CD4-positive, alpha-beta T cell treated with Interleukin-2 at 100 ng/mL for 4 hours (primary cell): ENCODE measurements at places on chromosomes 13 and 19.

GRCh38 chr13:93926425-93926824 is 553.1 kb downstream of the DCT start:
- DNase-seq = no peak

GRCh38 chr19:55440411-55441105 is 2.5 kb downstream of the SHISA7 start:
- DNase-seq = no peak

GRCh38 chr13:35703061-35703460 is 226.6 kb upstream of the MAB21L1 start:
- DNase-seq = no peak

DNA sequence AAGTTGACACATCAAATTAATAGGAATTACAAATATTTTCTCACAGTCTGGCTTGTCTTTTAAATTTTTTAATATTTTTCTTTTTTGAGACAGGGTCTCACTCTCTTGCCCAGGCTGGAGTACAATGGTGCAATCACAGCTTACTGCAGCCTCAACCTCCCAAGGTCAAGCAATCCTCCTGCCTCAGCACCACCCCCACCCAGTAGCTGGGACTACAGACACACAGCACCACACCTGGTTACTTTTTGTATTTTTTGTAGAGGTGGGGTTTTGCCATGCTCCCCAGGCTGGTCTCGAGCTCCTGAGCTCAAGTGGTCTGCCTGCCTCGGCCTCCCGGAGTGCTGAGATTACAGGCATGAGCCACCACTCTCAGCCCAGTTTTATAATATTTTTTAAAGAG is 72.0 kb downstream of the SPATA13 start:
- DNase-seq = no peak

DNA sequence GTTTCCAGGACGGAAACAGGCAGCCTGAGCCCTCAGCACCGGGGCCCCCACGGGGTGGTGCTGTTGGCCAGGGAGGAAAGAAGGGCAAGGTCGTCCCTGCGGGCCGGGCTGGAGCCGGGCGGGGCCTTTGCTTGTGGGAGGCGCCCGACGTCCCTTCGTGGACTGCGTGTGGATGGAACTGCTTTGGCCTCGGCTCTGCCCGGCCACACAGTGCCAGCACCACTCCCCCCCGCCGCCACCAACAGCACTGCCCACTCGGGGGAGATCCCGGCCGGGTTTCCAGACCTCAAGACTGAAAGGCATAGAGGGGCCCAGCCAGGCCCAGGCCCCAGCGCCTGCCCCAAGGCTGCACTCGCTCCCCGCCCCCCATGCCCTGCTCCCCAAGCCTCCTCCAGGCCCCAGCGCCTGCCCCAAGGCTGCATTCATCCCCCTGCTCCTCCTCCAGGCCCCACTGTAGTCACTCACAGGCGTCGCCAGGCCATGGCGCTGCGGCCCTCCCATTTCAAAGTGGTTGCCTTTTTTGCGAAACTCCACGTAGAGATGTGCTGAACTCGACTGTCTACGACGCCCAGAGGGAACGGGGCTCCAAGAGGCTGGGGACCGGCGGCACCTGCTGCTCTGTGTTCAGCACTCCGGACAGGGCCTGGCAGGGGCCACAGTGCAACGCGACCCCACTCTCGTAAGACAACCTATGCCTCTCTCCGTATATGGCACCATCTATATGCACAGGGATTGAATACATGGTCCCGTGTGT is 22.5 kb downstream of the C13orf46 start:
- DNase-seq = peak; percentile 46

- DNase-seq = no peak
Observed at GRCh38 chr19:52910648-52911047, 12.6 kb downstream of the ZNF888 start.

- DNase-seq = no peak
Observed at GRCh38 chr19:30878495-30878894, 470.7 kb downstream of the TSHZ3 start.

GRCh38 chr13:43116242-43116641 is 92.9 kb downstream of the DNAJC15 start:
- DNase-seq = no peak

DNA sequence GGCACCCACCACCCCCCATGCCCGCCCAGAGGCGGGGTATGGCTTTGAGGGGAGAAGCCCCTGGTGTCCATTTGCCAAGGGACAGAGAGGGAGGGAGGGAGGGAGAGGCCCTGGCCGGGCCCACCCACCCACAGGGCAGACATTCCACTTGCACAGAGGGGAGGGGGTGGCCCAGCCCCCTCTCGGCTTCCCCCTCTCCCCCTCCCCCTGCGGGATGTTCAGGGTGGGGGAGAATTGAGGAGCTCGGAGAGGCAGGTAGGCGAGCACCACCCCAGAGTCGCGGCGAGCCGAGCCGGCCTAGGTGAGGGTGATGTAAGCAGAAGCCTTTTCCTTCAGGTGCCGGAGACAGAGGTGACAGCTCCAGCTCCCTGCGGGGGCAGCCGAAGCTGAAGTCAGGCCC is 12.3 kb downstream of the DPF1 start:
- no peak for DNase-seq

GRCh38 chr13:26658448-26659385 is 101.2 kb downstream of the WASF3 start:
- DNase-seq = no peak

GRCh38 chr13:110442930-110443621 is 118.4 kb downstream of the RAB20 start:
- DNase-seq = no peak

- DNase-seq = no peak
Observed at GRCh38 chr13:67135356-67135755, 94.8 kb downstream of the PCDH9 start.

- DNase-seq = no peak
Observed at GRCh38 chr13:110286833-110287819, 19.8 kb downstream of the COL4A1 start.

GRCh38 chr13:103935117-103935516 is 868.9 kb upstream of the SLC10A2 start:
- no peak for DNase-seq

DNA sequence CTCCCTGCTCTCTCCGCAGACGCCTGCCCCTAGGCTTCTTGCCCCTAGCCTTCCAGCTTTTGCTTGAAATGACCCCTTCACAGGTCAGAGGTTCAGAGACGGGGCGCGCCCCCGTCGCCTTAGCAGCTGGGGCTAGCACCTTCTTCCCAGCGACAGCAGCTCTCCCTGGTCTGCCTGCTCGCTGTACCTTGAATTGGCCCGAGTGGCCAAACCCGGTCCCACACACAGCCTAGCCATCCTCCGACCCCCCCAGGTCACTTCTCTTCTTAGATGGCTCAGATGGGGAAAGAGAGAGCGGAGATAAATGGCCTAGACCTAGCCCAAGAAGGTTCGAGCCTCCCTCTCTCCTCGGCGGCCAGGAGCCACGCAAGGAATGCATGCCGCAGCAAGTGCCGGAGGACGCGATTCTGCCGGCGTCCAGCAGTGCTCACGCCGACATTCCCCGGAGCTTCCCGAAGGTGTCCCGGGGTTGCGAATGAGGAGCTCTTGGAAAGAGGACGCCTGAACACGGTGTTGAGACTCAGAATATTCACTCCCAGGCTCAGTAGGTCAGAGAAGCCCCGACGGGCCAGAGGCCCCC is 1.3 kb downstream of the CDX2 start:
- no peak for DNase-seq

- no peak for DNase-seq
Observed at GRCh38 chr13:95075506-95075905, 225.7 kb downstream of the ABCC4 start.

DNA sequence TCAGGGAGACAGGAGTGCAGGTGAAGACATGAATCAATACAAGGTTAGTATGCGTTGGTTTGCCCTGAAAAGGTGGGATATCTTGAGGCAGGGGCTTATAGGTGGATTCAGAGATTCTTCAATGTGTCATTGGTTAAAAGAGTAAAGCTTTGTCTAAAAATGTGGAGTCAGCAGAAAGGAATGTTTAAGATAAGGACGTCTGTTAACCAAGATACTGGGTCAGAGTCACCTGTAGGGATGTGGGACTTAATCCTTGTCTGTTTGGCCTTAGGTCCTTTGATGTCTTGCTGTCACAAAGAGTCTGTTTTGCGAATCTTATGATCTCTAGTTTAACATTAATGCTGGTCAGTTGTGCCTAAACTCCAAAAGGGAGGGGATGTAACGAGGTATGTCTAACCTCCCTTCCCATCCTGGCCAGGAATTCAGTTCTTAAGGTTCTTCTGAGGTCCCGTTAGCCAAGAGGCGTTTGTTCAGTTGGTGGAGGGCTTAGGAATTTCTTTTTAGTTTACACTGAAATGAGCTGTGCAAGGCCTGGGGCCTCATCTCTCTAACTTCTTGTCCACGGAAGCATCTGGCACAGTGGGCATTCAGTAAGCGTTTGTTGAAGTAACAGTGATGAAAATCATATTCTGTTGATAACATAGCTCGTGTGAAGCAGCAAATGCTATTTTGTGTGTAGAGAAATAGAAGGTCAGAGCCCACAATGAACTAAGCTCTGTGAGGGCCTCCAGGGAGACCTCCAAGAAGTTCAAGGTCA is 96.2 kb upstream of the RNF113B start:
- no peak for DNase-seq

DNA sequence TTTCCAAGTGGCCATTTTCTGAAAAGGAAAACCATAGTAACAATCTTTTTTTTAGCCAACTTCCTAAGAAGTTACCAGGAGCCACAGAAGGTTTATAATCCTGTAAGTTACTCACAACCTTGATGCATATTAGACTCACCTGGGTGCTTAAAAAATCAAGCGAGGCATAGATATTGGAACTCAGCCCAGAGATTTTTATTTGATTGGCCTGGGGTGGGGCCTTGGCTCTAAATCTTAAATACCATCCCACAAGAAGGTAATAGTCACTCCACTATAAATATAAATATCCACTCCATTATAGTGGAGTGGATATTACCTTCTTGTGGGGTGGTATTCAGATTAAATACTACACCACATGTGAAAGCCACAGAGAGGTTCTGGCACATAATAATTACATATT is 429.6 kb downstream of the RFC3 start:
- no peak for DNase-seq

- DNase-seq = no peak
Observed at GRCh38 chr13:98144801-98145350, 2.0 kb downstream of the FARP1 start.

DNA sequence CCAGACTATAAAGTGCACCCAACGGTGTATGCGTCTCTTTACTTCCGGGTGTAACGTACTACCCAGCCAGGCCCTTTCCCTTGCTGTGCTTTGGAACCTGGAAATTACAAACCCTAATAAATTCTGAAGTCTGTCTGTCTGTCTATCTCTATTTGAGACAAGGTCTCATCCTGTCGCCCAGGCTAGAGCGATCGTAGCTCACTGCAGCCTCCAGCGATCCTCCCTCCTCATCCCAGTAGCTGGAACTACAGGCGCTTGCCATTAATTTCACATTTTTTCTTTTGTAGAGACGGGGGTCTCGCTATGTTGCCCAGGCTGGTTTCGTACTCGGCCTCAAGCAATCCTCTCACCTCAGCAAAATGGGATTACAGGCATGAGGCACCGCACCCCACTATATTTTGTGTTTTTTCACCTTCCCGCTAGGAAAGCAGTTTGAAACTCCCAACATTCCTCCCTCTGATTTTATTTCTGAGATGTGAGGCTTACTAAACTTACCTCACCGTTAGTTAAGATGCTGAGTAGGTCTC is 469 bp upstream of the RNF6 start:
- no peak for DNase-seq

DNA sequence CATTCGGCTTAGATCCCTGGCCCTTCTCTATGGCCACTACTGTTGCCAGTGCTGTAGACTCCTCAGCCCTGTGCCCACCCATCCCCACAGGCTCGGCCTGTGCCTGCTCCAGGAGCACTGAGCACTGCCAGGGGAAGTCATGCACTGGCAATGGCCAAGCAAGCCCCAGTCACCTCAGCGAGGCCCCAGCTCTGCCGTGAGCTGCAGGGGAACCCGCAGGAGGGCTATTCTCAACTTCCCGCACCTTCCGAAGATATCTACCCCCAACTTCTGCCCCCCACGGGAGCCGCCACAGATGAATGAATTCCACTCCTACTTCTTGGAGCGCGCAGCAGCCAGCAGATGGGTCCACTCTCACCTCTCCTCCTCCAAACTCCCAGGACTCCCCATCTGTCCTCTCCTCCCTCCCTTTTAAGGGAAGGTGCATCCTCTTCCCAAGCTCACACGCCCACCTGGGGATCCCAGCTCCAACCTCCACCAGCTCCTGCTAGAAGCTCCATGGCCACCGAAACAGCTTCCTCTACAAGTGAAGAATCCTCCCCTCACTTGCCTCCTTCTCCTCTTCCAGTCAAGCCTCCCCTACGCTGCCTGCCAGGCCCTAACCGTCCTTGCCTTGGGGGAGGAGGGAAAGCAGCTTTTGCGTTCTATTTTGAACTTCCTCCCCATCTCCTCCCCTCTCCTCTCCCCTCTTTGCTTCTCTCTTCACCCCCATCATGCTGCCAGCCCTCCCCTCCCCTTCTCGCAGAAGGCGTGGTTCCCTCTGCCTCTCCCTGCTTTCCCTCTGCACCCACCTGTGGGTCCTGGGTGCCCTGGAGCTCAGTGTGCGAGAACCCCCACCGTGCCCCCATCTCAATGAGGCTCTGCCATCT is 52.2 kb downstream of the PEPD start:
- DNase-seq = no peak

DNA sequence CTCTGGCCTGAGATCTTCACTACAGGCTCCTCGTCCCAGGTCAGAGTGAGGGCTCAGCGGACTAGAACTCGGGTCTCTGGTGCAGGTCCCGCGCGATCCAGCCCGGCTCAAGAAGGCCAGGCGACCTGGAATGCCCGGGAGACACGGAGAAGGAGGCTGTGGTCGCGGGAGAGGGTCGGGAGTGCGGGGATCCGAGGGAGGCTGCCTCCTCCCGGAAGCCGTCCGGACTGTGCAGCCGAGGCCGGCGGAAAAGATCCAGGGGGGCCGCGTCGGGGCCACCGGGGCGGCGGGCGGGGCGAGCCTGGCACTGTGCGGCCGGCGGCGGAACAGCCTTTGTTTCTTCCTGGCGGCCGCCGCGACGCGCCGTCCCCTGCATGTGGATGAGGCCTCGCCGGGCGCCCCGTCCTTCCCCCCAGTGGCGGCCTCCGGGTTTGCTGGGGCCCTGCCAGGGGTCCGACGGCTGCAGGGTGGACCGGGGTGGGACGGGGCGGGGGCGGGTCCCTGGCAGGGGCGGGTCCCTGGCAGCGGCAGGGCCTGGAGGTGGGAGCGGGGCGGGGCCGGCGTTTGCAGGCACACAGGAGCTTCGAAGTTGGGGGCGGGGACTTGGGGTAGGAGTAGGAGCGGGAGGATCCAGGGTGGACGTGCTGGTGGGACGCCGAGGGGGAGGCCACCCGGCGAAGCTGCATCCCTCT is 1.0 kb upstream of the SLC7A10 start:
- DNase-seq = no peak

GRCh38 chr13:75357576-75358289 is 124.2 kb downstream of the TBC1D4 start:
- DNase-seq = peak; percentile 66
